ENCODE measurements at places on chromosomes 3 and 15.

DNA sequence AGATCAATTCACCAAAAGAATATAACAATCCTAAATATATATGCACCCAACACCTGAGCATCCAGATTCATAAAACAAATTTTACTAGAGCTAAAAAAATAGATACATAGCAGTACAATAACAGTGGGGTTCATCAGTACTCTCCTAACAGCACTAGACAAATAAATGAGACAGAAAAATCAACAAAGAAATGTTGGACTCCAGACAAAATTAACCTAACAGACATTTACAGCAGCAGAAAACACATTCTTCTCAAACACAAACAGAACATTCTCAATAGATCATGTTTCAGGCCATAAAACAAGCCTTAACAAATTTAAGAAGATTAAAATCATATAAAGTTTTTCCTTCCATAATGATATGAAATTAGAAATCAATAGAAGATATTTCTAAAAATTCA is 124.8 kb upstream of the NECTIN3 start:
- DNase-seq: no peak

- no peak for DNase-seq
Observed at GRCh38 chr3:114344492-114344891, 50.7 kb downstream of the TIGIT start.

DNA sequence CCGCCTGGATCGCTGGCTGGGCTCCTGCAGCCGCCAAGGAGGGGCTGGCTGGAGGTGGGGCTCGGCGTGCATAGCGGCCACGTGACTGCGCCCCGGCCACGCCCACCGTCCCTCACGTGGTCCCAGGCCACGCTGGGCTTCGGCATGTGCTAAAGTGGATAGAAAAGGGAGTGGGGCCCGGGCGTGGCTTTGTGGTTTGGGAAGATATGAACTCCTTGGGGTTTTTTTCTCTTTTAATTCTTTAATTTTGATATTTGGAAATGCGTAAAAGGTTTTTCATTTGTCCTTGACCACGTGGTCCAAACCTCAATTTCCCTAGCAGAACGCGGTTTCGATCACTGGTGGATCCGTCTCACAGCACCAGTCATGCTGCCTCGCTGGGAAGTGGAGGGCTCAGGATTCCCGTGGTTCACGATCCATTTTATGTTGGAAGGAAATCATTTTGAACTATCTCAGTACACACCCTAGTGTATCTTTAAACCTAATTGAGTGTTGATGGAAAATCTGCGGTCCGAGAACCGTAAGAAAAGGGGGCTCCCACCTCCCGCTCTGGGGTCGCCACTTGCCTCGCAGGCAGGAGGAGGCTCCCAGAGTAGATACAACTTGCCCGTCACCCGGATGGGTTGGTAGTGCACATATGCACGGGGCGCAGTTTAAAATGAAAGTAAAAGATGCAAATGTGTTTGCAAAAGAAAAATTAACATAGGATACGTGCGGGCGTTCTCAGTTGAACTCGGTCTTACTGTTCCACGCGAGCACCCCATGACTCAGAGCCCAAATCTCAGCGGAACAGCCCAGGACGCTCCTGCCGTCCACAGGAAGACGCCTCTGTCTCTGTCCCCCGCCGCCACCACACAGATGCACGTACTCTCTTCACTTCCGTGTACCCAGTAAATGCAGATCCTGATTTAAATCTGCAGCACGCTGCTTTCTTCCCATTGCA is 141.9 kb downstream of the PGPEP1L start:
- peak; percentile 43 for DNase-seq

GRCh38 chr3:133853063-133853924 is 42.4 kb downstream of the RAB6B start:
- no peak for DNase-seq

- no peak for DNase-seq
Observed at GRCh38 chr3:121692010-121692699, 31.5 kb upstream of the HCLS1 start.

GRCh38 chr15:42786978-42787377 is 50.0 kb upstream of the CDAN1 start:
- no peak for DNase-seq

DNA sequence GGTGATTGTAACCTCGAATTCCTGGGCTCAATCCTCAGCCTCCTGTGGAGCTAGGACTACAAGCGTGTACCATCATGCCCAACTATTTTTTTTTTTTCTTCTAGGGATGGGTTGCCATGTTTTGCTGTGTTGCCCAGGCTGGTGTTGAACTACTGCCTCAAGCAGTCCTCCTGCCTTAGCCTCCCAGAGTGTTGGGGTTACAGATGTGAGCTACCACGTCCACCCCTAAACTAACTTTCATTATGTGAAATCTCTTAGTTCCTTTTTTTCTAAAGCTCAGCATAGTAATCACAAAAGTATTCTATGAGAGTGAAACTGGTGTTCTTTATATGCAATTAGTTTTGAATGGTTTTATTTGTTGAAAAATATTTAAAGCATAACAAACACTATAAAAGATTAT is 92.1 kb downstream of the XRN1 start:
- no peak for DNase-seq

DNA sequence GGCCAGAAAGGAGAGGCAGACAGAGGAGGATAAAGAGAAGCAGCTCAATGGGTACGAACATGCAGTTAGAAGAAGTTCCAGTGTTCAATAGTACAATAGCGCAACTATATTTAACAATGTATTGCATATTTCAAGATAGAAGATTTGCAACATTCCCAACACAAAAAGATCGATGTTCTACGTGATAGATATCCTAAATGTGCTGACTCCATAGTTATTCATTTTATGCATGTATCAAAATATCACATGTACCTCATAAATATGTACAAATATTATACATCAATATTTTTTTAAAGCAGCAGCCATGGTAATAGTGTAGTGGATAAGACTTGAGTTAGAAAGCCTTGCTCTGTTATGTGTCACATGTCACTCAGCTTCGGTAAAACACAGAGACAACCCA is 110.2 kb upstream of the ASB14 start:
- DNase-seq: no peak

GRCh38 chr3:69320871-69321271 is 65.0 kb downstream of the FRMD4B start:
- DNase-seq: no peak

DNA sequence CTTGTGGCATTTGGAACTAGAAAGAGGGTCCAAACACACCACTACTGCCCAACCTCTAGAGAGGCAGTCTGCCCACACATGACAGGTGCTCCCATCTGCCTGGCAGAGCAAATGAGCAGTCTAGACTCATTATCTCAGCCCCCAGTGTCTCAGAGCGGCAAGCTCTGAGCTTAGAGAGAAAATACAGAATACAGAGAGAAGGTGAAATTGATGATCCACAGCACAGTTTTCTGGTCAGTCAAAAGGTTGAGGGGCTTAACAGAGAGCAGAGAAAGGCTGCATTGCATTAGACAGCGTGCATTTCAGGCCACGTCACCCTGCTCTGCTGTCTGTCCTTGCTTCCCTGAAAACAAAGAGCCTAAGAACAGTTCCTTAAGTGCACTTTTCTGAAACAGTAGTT is 135.1 kb downstream of the KCNMB2 start:
- DNase-seq: no peak
